ENCODE measurements at places on chromosomes 12 and 14.

- DNase-seq, result no peak
These were observed 3.2 kb upstream of the MLH3 start for GRCh38 chr14:75054421-75054820.

- DNase-seq, result no peak
These were observed 131.0 kb downstream of the NCOR2 start for GRCh38 chr12:124436366-124436765.

GRCh38 chr14:101171650-101172049 is 268.1 kb upstream of the RTL1 start:
- DNase-seq, result no peak

DNA sequence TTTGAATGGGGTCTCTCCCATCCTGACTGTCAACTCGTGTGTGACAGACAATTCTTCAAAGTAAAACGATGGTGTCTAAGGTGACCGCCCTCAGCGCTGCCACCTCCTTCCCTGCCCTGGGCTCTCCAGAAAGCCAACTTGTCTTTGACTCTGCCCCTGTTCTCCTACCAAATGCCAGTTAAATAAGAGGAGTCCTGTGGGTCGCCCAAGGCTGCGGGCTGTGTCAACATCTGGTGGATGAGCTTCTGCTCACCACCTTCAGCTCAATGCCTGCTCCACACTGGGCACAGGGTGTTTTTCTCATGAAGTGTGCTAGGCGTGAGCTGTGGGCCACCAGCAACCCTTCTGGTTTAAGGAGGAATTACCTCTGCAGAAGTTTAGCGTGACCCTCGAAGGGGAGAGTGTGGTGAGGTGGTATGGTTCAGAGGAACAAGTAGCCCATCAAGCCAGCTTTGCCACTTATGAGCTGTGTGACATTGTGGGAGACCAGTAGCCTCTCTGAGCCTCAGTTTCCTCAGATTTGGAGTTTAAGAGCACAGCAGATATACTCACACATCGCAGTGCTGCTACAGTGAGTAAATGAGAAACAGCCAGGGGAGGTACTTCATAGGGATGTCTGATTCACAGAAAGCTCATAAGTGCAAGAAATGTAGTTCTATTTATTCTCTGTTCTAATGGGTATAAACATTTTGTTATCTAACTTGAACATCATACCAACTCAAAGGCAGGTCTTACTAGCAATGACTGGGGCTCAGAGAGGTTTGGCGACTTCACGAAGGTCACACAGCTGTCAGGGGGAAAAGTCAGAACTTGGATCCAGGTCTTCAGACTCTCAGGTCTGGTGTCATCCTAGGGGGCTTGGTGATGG is 12.1 kb downstream of the SERPINA1 start:
- DNase-seq, result no peak

DNA sequence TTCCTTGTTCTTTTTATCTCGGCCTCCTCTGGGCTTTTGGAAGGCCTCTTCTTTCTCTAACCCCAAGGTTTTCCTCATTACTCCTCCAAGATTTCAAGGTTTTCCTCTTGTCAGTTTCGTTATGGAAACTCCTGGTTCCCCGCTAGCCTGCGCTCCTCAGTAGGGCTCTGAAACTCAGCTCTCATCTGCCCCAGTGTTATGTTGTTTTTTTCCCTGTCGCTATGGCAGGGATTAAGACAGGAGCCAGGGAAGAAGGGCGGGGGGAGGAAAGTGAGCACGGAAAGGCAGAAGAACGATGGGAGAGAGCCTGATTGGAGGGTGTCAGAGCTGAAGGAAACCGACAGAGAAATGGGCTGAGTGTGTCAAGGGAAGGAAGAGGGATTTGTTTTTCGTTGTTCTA is 26.5 kb upstream of the JDP2 start:
- DNase-seq, result no peak

- DNase-seq, result no peak
These were observed 86.3 kb upstream of the NRXN3 start for GRCh38 chr14:78083837-78084236.

GRCh38 chr12:65408441-65408840 is 130.0 kb downstream of the MSRB3 start:
- no peak for DNase-seq

GRCh38 chr14:60107477-60107876 is 15.8 kb downstream of the PCNX4 start:
- DNase-seq, result no peak

DNA sequence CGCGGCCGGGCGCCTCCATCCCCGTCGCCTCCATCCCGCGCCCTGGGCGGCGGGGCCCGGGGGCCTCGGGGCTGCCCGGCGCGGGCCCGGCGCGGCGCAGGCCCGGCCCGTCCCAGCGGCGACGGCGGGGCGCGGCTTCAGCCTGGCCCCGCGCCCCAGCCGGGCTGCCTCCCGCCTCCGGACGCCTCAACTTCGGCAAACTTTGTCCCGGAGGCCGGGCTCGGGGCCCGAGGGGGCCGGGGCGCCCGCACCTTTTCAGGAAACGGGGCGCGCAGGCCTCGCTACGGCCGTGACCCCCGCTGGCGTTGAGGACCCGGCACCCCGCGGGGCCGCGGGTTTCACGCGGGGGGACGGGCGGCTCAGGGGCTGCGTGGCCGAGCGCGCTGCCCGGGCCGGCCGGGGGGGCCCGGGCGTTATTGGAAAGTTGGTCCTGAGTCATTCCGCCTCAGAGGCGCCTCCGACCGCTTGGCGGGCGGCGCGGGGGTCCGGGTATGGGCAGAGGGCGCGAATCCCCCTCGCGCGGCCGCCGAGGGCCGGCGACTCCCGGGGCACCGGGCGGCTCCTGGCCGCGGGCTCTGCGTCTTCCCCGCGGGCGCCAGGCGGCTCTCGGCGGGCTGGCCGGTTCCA is 575 bp downstream of the TRAF3 start:
- no peak for DNase-seq

- DNase-seq, result peak; percentile 59
These were observed at the start of gene POC1B for GRCh38 chr12:89525824-89526770. POC1B (minus strand) TSS chr12:89526047; CDS start chr12:89525895, 152 bp downstream.

- DNase-seq, result no peak
These were observed 201.4 kb upstream of the PWP1 start for GRCh38 chr12:107484230-107484629.

GRCh38 chr12:64670019-64670418 is 59.7 kb downstream of the RASSF3 start:
- DNase-seq, result no peak

- DNase-seq, result no peak
These were observed 2.6 kb upstream of the WNT10B start for GRCh38 chr12:48973941-48974673.

DNA sequence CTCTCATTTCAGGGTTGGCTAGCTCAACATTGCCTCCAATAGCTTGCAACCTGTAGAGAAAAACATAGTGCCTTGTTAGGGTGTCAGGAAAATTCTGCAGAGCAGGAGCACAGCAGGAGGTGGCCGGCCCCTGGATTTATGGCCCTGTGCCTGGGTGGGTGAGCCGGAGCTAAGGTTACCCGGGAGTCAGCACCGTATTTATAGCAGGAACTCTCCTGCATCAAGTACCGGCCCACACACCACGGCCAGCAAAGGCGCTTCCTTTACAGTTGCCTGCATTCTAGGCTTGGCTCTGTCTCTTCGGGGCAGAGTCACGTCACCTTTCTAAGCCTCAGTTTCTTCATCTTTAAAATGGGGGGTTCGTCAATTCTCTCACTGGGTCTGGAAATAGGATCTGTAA is 52.8 kb upstream of the EML1 start:
- DNase-seq, result no peak

DNA sequence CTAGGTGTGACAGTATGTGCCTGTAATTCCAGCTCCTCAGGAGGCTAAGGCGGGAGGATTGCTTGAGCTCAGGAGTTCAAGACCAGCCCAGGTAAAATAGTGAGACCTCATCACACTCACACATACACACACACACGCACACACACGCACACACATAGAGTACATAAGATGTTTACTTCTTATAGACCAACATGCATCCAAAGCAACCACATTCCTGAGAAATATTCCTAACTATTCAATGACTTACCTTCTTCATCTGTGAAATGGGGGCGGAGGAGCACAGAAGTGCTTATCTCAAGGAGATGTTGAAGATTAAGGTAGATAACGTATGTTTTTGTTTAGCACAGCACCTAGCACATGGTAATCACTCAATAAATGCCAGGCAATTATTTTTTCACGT is 6.4 kb downstream of the NDUFA12 start:
- DNase-seq, result no peak

GRCh38 chr12:46407361-46407760 is 34.8 kb upstream of the SLC38A2 start:
- no peak for DNase-seq

- DNase-seq, result no peak
These were observed 164.3 kb downstream of the GXYLT1 start for GRCh38 chr12:41980390-41980789.

GRCh38 chr12:13044002-13044905 is at the start of gene FAM234B:
FAM234B (plus strand) TSS chr12:13044381; CDS start chr12:13044404, 23 bp downstream.
- DNase-seq, result peak; percentile 80

GRCh38 chr12:122183588-122183940 is 641 bp downstream of the LRRC43 start:
- DNase-seq, result no peak

GRCh38 chr12:18262514-18262913 is 1.2 kb downstream of the PIK3C2G start:
- DNase-seq, result no peak

DNA sequence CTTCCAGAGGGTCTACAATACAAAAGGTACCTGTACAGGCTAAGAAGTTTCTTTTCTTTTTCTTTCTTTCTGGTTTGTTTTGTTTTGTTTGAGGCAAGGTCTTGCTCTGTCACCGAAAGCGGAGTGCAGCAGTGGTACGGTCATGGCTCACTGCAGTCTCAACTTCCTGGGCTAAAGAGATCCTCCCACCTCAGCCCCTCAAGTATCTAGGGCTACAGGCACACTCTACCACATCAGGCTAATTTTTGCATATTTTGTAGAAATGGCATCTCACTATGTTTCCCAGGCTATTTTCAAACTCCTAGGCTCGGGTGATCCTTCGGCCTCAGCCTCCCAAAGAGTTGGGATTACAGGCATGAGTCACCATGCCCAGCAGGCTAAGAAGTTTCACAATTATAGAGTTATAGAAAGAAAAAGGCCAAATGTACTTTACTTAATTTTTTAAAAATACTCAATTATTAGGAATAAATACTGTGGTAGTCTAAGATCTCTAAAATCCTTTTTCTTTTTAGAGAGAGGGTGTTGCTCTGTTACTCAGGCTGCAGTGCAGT is 3.0 kb upstream of the PIGH start:
- DNase-seq, result no peak

- DNase-seq, result no peak
These were observed 966.2 kb upstream of the TMEM132C start for GRCh38 chr12:127300753-127301152.

GRCh38 chr14:103656031-103656755 is 27.2 kb downstream of the KLC1 start:
- no peak for DNase-seq

DNA sequence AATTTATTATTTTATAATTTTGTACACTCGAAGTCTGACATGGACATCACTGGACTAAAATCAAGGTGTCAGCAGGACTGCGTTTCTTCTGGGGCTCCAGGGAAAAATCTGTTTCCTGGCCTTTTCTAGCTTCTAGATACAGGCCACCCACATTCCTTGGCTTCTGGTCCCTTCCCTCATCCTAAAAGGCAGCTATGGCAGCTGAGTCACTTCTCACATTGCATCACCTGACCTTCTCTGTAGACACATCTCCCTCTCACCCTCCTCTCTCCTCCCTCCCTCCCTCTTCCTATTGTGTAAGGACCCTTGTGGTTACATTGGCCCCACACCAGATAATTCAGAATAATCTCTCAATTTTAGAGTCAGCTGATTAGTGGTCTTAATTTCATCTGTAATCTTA is 92.4 kb downstream of the RPS6KA5 start:
- no peak for DNase-seq

DNA sequence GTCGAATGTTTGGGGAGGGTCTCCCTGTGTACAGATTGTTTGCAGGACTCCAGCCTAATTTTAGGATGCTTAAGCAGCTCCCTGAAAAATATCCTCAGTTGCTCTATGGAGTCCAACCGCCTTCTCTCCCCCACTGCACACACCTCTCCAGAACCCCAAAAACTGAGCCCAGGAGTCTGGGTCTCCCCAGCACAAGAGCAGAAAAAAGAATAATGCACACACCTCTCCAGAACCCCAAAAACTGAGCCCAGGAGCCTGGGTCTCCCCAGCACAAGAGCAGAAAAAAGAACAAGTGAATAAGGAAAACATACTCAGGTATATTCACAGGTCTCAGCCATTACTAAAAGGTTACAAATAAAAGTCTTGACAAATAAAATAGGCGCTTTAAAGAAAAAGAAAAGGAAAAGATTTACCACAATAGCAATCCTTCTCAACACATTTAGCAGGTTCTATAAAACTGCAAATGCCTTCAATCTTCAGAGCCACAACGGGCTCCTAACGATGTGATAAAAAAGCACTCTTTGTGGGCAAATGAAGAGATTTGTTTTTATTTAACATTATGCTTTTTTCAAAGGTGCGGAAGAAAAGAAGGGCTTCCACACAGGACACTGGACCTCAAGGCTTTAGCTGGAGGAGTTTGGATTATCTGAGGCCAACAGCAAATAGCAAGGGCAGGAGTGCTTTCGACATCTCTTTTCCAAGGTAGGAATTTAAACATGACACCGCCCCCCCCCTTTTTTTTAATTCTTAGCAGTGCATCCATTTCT is 8.2 kb downstream of the BCL11B start:
- no peak for DNase-seq

DNA sequence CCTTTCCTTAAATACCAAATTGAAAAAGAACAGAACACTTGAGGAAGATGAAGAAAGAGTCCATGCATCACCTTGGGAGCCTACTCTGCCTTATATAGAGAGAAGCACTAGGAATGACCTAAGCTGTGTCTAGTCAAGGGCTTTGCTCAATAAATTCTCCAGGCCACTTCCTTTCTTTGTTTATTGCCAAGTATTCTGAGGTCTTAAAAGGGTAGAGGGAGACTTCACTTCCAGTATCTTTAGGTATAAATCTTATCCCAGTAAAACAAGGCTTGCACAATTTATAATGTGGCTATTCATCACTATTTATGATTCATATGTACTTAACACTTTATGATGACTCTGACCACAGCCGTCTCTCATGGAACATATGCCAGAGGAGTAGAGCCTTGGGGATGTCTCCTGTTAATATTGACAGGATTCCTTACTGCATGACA is 85.1 kb upstream of the ARHGAP5 start:
- no peak for DNase-seq

DNA sequence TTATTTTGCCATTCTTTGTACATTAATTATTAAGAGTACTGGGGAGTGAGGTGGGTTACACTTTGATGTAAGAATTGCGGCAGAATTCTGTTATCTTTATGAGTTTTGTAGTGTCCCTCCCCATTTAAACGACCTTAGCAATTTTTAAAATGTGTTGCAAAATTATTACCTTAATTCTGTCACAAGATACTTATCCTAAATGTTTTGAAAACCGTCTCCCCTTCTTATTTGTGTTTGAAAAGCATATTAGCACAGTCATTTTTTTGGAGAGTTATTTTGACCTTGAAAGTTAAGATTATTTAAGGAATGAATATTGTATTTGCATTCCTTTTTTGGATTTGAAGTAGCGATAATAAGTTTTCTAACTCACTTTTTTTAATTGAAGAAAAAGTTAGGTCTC is 2.2 kb downstream of the ARHGAP5 start:
- DNase-seq, result no peak

GRCh38 chr12:99390707-99391106 is 256.8 kb upstream of the GARIN6 start:
- DNase-seq, result no peak

GRCh38 chr14:34912182-34912581 is 37.0 kb upstream of the BAZ1A start:
- DNase-seq, result no peak

- DNase-seq, result peak; percentile 51
These were observed 135.9 kb downstream of the TMEM30B start for GRCh38 chr14:61145034-61145902.

GRCh38 chr12:127411166-127411915 is 855.6 kb upstream of the TMEM132C start:
- DNase-seq, result no peak

- DNase-seq, result no peak
These were observed 17.6 kb downstream of the GNPTAB start for GRCh38 chr12:101813117-101813516.
